ENCODE measurements at places on chromosomes 6 and 20. TPM values are rescaled to one million over a fixed set of nuclear protein-coding genes. Genes with fewer than 3 reads are reported as not detected.

CBLN4 gene
- 0.10 TPM for polyA plus RNA-seq

FOXQ1 gene
- polyA plus RNA-seq: 0.08 TPM

- peak; percentile 61 for DNase-seq
Measured at GRCh38 chr20:44038681-44039123, 124.0 kb downstream of the TOX2 start.

- DNase-seq: no peak
Measured at GRCh38 chr20:61307686-61308476, 55.8 kb downstream of the CDH4 start.

GRCh38 chr20:48164566-48165400 lies 379.5 kb upstream of the SULF2 start:
- no peak for DNase-seq

- DNase-seq: peak; percentile 56
Measured at GRCh38 chr20:47125508-47125757, 230.8 kb downstream of the EYA2 start.

All from hindlimb muscle (tissue), 1 donor.